EL (cell line): ENCODE measurements at places on chromosomes 5 and 9.

- DNase-seq: no peak
Measured at GRCh38 chr5:142671266-142671665, 14.6 kb downstream of the FGF1 start.

DNA sequence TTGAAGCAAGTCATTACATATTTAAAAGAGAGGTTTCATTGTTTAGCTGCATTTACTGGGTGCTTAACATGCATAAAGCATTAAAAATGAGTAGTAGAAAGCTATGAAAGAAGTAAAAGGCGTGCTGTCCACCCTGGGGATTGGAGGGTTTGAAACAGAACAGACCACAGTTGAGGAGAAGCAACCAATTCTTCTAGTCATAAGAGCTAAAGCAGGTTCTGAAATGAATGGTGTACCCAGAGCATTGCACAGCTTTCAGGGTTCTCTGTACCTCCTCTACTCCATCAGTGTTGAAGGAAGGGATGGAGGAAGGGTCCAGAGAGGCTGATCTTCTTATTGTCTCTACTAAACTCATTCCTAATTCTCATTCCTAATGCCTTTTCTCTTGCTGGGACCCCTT, 68.9 kb downstream of the SH3RF2 start:
- DNase-seq: no peak

DNA sequence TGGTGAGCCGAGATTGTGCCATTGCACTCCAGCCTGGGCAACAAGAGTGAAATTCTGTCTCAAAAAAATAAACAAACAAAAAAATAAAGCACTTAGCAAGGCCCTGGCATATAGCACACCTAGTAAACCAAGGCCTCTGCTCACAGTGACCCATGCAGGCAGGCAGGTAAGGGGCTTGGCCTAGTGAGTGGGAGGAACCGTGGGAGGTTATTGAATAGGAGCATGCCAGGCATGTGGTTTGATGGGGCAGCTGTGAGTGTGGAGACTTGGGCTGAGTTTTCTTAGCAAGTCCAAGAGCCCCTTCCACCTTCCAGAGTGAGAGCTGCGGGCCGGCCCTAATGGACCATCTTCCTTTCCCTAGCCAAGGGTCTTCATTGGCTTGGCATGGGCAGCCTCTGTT, 4.5 kb upstream of the NDST1 start:
- no peak for DNase-seq

- no peak for DNase-seq
Measured at GRCh38 chr5:173622183-173623047, 6.0 kb upstream of the BOD1 start.

DNA sequence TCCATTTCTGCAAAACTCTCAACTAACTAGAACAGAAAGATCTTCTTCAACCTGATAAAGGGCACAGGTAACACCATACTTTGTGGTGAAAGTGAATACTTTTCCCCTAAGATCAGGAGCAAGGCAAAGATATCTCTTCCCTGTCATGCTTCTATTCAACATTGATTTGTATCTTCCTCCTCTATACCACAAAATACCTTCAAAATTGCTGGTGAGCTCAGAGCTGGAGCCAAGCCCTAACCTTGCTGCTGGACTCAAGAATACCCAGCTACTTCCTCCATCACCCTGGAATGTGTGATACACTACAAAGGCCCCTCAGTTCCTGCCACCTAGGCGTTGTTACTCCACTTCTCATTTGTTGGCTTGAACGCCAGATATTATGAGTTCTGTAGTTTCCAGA, 499.0 kb downstream of the ACTL7B start:
- DNase-seq: no peak

GRCh38 chr5:108905805-108906204, 158.1 kb downstream of the FER start:
- no peak for DNase-seq

- no peak for DNase-seq
Measured at GRCh38 chr9:126125992-126126409, 200.6 kb upstream of the MVB12B start.
